ENCODE measurements at places on chromosomes 7 and 10.

DNA sequence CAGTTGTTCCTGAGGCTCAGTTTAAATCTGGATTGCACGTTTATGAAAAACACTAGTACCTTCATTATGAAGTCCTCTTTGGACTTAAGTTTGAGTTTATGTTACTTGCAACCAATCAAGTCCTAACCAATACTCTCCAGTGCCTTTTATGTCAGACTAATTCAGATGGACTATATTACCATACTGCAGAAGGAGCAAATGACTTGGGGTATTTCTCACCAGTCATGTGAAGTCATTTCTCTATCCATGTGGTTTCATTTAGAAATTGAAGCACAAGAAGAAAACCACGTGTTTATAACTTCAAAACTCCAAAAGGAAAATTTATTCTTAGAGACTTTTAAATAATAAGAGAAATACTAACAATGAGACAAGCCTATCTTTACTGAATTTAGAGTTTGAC lies 201.6 kb downstream of the MBL2 start:
- DNase-seq, result no peak

- DNase-seq, result no peak
These were observed 26.9 kb downstream of the ENKUR start for GRCh38 chr10:24988831-24989640.

GRCh38 chr10:87973635-87974034 lies 110.2 kb downstream of the PTEN start:
- DNase-seq, result no peak

GRCh38 chr10:117353684-117354083 lies 21.6 kb downstream of the PDZD8 start:
- DNase-seq, result no peak

DNA sequence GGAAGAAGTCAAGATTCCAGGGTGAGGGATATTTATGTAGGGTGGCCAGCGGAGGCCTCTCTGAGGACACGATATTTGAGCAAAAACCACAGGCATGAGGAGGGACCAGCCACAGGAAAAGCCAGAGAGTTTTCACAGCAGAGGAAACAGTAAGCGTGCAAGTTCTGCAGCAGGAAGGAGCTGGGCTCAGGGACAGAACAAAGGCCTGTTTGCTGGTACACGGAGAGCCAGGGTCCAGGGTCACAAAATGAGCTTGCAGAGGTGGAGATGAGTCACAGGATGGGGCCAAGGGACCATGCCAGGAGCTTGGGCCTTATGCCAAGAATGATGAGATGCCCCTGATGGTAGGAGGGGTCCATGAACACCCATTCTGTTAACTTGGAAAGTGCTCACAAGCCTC lies 283.5 kb downstream of the PLXNA4 start:
- DNase-seq, result no peak

- DNase-seq, result no peak
These were observed 249.8 kb upstream of the TCF7L2 start for GRCh38 chr10:112700215-112700671.

DNA sequence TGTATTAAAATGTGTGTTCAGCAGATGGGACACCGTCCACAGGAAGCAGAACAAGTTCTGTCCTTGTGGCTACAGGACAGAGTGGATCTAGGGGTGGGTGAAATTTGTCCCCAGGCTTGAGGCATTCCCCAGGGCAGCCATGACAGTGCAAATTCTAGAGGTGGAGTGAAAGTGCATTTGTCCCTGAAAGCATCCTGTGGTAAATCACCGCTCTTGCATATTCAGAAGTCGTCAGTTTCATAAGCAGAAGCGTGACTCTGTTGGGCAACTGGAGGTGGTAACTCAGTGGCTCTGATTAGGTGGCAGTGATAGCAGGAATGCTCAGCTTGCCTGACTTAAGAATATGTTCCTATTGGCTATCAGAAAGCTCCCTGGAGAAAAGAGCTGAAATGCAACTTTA lies 96.6 kb downstream of the SNX10 start:
- DNase-seq, result no peak

- DNase-seq, result no peak
These were observed 388 bp downstream of the ECD start for GRCh38 chr10:73167458-73167782.

GRCh38 chr7:84230491-84230890 lies 35.9 kb upstream of the SEMA3A start:
- DNase-seq, result no peak

GRCh38 chr7:786472-787255 lies 45.6 kb upstream of the SUN1 start:
- peak; percentile 60 for DNase-seq

DNA sequence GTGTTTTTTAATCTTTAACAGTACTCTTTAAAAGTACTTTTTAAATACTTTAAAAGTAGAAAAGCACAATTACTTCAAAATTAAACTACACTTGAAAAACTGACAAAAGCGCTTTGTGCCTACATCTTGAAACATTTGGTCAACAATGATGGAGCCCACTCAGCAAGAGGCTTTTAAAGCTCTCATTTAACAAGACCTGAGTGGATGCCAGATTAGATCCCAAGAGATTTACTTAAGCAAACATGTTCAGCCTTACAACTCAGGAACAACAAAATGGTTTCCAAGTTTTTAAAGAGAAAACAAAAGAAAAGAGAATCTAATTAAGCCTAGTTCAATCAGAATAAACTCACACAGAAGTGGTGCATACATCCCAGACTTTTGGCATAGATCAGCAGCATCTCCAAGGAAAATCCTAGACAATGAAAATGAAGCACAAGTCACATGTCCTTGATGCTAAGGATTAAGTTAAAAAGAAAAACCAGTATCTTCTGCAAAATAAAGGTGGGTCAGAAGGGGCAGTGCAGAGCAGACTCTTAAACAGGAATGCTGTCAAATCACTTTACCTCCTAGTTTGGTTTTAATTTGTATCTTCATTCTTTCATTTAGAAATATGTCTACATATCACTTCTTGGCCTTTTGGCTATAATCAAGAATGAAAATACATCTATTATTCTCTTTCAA lies 26.2 kb downstream of the HIBADH start:
- no peak for DNase-seq

DNA sequence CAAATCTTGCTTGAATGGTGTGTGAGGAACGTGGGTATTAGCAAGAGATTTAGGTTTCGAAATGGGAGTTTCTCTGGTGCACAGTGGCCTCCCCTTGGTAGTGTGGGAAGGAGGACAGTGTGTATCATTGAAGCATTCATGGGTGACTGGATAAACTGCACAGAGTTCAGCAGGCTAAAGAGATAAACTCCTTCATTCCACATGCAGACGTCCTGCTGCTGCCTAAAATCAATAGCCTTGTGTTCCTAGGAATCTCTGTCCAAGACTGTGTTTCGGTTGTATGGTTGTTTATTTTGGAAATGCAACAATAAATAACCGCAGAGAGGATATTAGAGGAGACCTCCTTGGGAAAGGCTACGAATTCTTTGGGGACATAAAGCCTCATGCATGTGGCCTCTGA lies 100.9 kb upstream of the FAM171A1 start:
- DNase-seq, result no peak

DNA sequence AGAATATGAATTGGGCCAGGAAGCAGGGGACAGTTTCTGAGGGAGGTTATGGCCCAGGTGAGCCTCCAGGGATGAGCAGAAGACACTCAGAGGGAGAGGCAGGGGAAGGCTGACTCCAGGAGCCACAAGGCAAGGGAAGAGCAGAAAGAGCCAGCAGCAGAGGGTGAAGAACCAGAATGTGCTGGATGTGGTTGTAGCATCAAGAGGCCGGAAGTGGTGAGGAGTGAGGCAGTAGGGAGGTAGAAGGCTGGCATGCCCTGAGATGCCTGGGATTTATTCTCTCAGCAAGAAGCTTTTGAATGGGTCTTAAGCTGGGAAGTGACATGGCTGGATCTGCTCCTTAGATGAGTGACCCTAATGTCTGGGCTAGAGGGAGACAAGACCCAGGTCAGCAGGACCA lies 311.7 kb downstream of the DOCK4 start:
- DNase-seq, result no peak

DNA sequence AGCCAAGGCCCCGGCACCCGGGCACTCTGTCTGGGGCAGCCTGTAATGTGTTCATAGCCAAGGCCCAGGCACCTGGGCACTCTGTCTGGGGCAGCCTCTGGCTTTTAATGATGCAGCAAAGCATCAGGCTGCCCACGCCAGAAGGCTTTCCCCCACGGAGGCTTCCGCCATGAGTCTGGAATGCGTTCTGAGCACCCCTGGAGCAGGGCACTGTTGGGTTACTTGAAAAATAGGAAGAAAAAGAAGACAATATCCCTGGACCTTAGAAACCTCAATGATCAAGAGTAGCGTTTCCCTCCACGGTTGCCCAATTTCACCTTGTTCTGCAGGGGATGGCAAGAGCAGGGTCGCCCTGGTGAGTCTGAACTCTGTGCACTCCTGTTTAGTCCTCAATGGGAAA lies 565.0 kb downstream of the PTPRN2 start:
- no peak for DNase-seq

GRCh38 chr7:158778471-158778870 lies 50.8 kb downstream of the ESYT2 start:
- DNase-seq, result no peak

- DNase-seq, result no peak
These were observed 299.9 kb upstream of the PITRM1 start for GRCh38 chr10:3472287-3473051.

DNA sequence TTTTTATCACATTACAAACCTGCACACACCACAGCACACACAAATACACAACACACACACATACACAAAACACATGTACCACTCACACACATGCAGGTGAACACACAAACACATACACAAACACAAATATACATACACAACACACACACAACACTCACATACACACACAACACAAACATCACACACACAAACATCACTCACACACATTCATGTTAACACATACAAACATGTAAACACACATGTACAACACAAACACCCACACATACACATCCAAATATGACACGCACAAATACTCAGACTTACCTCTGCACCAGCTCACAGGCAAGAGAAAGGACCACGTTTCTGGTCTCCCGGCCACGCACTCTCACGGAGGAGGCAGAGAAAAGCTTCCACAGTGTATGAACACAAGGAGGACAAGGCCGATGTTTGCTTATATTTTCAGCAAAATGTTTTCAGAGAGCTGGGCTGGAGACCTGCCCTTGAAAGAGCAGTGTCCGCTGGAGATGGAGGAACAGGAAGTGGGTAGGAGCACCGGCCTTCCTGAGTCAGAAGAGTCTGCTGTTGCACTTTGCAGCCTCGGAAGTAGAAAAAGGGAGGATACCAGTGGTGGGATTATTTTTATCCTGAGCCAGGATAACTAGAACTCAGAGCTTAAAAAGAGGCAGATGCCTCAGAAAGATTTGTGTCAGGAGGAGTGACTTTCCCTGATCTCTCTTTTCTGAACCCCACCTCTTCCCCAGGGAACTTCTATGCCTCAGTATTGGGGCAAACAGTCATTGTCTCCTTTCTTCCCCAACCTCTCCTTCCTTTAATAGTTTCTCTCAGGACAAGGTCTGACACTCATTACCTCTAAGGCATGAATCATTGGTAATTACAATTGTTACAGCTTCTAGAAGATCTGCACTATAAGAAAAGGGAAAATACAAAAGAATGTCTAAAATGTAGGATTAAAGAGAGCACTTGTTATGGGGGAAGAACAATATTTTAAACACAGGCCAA lies at the start of gene GIMAP6:
GIMAP6 (minus strand) TSS at position 520 of the 999 bp plus-strand sequence. CDS start 2,243 bp downstream, outside the sequence.
- no peak for DNase-seq

Measured in stimulated activated CD8-positive, alpha-beta memory T cell treated with anti-CD3 and anti-CD28 coated beads, Interleukin-7, amount 100 ng/mL, for 1 hour (primary cell).